Midbrain (tissue), 1 donor: ENCODE measurements at places on chromosomes 16 and 17.

DNA sequence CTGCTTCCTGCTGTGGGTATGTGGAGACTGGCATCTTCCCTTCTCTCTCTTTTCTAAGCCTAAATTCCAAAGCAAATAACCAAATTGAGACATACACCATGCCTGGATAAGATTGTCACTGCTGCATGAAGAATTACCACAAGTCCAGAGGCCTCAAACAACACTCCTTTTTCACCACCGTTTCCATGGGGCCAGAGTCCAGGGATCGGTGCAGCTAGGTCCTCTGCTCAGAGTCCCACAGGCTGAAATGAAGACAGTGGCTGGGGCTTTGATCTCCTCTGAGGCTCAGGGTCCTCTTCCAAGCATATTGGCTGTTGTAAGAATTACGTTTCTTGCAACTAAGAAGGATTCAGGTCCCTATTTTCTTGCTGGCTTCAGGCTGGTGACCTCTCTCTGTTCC lies 130.4 kb downstream of the SLC39A11 start:
- DNase-seq: no peak

DNA sequence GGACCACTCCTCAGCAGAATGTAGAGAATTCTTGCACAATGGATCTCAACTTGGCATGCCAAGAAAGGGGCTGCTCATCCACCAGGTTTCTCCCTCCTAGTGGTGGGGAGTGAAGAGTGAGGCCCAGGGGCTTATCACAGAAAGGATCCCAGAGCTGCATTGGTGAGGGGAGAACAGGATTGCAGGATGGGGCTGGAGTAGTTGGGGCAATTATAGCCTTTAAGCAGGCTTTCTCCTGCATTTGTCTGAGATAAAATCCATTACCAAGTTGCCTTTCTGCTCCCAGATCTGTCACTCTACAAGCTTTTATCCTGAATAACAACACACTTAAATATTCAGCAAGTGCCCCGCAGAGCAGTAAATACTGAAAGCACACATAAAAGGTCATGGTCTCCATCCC lies 130.8 kb upstream of the CES5A start:
- no peak for DNase-seq

DNA sequence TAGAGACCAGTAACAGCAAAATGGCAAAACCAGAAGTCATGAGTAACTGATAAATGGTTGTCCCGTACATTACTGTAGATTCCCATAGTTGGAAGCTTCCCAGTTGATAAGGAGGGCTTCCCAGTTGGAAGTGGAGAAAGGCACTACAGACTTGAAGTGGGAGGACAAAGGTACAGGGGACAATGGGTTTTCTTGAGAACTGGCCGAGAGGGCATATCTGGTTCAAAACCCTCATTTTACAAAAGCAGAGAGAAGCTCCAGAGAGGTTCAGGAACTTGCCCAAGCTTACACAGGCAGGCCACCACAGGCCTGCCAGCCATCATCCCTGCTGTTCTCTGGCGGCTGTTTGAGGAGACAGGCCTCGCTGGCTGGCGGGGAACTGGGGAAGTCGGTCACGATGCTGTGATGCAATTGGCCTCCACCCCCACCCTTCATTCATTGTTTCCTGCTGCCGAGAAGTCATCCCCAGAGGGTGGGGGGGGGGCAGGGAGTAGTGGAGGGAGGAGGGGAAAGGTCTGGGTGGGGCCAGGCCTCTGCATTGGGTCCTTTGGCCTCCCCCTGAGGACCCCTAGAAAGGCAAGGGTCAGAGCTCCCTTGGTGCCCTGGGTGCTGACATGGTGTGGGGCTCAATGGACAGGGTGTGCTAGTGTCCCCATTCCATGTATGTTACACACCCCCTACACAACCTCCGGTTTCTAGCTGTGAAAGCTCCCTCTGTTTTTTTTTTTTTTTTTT lies 3.0 kb downstream of the UBALD2 start:
- DNase-seq: peak; percentile 78

- DNase-seq: peak; percentile 23
Measured at GRCh38 chr17:43634591-43635125, 27.1 kb downstream of the MEOX1 start.

DNA sequence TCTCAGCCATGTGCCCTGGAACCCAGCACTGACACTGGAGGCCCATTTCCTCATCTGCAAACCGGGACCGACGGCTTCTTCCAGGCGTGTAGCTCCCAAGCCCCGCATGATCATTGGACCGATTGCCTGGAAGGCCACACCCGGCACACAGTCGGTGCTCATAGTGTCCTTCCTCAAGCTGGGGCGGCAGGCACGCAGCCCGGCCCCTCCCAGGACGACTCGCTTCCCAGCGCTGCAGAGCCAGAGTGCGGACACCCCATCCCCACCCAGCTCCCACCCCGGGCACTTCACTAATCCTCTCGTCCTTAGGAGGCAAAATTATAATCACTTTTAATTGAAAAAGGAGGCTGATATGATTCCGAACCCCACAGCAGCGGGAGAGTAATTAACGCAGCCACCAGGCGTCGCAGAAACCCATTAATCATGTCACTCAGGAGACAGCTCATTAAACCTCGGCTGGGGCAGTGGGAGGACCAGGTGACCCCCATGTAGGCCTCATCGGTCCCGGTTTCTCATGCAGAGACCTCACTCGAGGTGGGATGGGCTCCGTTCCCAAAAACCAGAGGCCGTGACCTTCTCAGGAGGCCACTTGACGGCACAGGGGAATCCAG lies 33.1 kb downstream of the ZNF469 start:
- no peak for DNase-seq

- no peak for DNase-seq
Measured at GRCh38 chr16:86297866-86298757, 212.2 kb upstream of the FOXF1 start.

GRCh38 chr17:11296994-11297393 lies 56.0 kb downstream of the SHISA6 start:
- DNase-seq: no peak

GRCh38 chr16:84484579-84485254 lies 19.7 kb downstream of the MEAK7 start:
- DNase-seq: peak; percentile 85

GRCh38 chr17:66661411-66662256 lies 173.3 kb upstream of the CACNG5 start:
- DNase-seq: no peak
